Choroid plexus epithelial cell (primary cell): ENCODE measurements at places on chromosomes 12 and 14.

DNA sequence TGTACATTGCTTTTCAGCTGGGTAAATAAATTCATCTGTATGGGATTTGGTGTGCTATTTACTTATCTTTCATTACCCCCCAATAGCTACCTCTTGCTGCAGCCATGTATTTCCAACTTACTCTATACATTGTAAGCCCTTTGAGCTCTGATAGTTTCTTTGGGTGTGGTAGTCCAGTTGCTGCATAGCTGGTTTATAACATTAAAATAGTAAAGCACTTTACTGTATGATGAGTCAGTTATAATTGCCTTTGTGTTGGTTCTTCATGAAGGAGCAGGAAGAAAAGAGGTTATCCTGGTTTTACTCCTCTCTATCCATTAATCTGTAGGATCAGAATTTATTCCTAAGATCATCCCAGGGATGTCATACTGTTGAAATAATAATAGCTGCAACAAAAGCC lies 15.7 kb downstream of the TBC1D30 start:
- DNase-seq, result no peak

DNA sequence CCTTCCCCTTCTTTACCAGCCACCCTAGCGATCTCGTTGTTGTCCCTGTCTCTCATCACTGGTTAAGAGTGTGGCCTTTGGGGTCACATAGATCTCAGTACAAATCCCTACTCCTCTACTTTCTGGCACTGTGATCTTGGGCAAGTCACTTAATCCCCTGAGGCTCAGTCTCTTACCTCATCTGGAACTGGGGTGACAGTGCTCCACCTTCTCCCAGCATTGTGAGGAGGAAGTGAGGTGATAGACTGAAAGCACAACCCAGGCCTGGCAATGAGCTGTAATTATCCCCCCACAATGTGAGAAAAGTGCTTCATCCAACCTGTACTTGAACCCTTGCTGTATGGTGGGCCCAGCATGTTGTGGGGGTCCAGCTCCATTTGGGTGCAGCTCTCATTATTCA lies 48.0 kb downstream of the IRAK3 start:
- no peak for DNase-seq

- peak; percentile 59 for DNase-seq
These were observed 56.1 kb upstream of the FUT8 start for GRCh38 chr14:65356327-65356836.

DNA sequence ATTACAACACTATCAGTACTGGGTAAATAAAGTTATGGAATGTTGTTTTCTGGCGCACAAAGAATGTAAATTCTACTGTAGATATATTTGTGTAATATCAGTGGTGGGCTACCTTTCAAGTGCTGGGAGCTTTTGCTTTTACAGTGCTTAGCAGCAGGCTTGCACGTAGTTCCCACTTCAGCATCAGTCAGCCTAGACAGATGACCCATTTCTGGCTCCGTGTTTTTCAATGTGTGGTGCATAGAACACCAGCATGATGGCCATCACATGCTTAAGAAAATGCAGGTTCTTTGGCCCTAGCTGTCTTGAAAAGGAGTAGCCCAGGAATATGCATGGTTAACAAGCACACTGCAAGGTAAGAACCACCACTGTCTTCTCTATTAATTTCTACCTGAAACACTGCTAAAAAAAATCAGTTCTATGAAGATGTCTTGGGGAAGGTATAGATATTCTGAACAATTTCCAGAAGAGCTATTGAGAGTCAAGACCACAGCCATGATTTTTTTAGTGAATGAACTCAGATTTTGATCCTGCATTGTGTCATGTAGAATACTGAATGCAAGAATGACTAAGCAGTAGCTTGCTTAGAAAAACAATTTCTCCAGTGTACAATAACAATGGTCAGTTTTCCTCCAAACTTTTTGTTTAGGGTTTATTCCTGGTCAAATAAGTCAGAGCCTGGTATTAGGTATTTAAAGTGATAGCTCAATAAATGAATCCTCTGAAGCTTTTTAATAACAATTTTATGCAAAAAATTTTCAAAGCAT lies 195.7 kb downstream of the AKAP6 start:
- DNase-seq, result peak; percentile 27

DNA sequence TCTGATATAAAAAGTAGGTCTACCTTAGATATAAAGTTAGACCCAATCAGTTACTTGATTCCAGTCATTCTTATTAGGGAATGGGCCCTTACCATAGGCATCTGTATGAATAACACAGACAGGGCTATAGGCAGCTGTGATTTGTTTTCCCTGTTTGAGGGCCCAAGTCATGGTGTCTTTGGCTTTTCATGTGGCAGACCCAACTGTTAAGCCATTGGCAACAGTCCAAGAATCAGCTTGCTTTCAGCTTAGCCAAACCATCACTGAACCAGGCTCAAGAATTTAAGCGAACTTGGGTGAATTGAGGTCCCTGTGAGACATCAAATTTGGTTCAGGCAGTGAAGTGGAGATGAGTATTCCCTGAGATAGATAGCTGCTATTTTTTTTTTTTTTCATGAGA lies 111.2 kb downstream of the LRRIQ1 start:
- DNase-seq, result no peak

- DNase-seq, result no peak
These were observed at the start of gene TMEM121 for GRCh38 chr14:105525861-105526775. Gene TMEM121 (plus strand): TSS chr14:105526583. CDS start chr14:105528835, 2,252 bp downstream.

DNA sequence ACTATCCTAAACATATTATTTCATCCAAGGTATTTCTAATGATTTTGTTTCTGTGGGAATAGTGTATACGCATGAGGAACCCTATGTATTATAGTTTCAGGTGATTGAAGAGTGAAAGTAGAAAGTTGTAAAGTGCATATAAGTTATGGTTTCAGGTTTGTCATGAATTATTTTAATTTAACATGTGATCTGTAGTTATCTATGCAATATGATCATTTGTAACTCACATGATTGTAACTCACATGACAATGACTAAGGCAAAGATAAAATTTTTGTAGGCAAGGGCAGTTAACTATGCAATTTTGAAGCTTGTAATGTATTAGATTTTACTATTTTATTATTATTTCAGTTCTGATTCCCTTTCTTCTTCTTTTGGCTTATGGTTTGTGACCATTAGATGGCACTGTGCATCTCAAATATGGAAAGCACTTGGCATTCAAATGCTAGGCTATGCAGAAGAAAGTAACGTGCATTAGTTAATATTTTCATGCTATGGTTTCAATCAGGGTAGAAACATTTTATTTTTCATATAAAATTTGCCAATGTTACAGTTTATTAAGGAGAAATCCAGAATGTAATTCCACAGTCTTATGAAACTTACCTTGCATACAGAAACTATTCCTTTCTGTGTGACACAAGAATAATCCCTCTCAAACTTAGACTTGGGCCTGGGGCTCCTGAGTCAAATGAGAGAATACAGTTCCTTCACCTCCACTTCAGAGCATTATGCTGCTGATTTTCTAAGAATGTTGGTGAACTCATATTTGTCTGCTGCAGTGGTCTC lies 15.8 kb upstream of the TMEM30B start:
- DNase-seq, result peak; percentile 79

DNA sequence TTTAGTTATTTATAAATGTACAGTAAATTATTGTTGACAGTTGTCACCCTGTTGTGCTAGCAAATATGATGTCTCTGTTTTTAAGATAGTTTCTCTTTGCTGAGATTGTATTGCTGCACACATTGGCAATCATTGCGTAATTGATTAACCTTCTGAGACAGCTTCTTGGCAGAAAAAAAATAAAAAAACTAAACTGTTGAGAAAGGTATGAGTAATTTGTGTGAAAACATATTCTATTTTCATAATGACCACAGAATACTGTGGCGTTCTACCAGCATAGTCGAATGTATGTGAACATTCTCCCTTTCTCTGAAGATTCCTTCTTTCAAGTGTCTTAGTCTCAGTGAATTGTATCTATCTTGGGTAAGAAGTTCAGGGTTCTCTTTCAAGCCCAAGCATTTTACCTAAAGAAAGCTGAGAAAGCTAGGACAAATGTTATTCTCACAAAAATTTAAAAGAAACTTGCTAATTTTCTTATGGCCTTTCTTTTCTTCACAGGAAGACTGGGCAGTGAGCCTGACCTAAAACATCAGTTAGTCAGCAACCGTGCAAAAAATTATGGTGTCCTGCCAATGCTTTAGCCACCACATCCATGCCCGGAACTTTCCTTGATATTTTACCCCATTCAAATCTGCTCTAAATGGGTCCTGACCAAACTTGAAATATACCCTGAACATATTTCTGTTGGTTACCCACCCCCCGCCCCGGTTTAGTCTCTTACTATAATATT lies 69.0 kb upstream of the REP15 start:
- DNase-seq, result peak; percentile 92

- DNase-seq, result no peak
These were observed 975 bp upstream of the RTL1 start for GRCh38 chr14:100904307-100905087.

GRCh38 chr14:22152161-22152870 lies 436.7 kb downstream of the DAD1 start:
- no peak for DNase-seq

DNA sequence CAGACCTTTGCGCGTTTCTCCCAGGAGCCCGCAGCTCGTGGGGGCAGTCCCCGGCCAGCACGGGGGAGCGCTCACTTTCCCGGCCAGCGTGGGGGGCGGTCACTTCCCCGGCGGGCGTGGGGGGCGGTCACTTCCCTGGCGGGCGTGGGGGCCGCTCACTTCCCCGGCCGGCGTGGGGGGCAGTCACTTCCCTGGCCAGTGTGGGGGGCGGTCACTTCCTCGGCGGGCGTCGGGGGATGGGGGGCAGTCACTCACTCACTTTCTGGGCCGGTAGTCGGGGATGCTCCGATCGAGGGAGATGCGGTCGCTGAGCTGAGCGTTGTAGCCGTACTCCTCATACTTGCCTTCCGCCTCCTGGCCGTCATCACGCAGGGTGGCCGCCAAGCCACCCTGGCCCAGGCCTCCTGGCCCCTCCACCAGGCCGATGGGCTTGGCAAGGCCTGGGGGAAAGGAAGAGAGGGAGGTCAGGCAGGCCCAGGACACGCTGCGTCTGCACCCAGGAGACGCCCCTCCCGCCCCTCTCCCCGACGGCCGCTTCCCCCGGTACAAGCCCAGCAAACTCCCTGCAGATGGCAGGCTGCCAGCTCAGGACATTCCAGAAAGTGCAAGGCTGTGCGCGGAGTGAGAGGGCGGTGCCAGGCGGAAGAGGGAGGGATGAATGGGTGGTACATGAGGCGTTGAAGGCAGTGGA lies 43.3 kb downstream of the GALNT9 start:
- DNase-seq, result peak; percentile 84

GRCh38 chr12:89108265-89108664 lies 244.0 kb downstream of the DUSP6 start:
- DNase-seq, result no peak

DNA sequence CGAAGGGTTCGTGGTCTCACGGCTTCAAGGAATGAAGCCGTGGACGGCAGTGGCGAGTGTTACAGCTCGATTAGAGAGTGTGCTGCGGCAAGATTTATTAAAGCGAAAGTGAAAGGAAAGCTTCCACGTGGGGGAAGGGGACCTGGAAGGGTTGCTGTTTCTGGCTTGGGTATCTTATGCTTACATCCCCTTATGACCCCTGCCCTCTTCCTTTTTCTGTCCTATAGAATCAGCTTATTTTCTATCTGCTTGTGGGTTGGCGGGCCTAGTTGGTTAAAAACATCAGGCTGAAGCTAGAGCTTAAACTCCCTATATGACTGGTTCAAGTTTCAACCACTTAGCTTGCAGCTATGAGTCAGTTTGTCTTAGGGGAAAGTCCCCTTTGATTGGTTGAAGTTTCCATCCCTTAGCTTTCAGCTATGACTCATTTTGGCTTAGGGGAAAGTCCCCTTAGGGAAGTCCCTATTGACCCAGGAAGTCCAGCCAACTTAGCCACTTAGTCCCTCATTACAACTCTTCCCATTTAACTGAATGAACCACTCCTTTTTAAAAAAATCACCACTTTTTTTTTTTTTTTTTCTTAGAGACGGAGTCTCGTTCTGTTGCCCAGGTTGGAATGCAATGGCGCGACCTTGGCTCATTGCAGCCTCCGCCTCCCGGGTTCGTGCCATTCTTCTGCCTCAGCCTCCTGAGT lies 1494.7 kb upstream of the TMEM132C start:
- DNase-seq, result peak; percentile 1

GRCh38 chr12:48005750-48006021 lies 1.4 kb upstream of the COL2A1 start:
- DNase-seq, result no peak

DNA sequence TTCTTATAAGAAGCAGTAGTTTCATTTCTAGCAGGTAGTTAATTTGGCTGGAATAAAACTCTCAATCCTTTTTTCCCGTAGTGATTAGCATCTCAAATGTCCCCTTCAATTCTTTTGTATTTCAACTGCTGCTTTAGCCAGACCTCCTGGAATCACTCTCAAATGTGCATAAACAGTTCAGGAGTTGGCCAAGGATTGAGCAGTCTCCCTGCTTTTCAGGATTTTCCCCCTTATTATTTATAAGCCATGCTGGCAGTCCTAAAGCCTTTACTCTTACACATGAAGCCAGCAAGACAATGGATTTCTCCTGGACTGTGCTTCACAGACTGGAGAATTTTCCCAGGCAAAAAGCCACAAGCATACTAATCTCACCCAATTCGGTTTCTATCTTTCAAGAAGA lies 950.1 kb downstream of the VRK1 start:
- no peak for DNase-seq

GRCh38 chr14:60274448-60274847 lies 25.4 kb downstream of the PPM1A start:
- DNase-seq, result no peak

DNA sequence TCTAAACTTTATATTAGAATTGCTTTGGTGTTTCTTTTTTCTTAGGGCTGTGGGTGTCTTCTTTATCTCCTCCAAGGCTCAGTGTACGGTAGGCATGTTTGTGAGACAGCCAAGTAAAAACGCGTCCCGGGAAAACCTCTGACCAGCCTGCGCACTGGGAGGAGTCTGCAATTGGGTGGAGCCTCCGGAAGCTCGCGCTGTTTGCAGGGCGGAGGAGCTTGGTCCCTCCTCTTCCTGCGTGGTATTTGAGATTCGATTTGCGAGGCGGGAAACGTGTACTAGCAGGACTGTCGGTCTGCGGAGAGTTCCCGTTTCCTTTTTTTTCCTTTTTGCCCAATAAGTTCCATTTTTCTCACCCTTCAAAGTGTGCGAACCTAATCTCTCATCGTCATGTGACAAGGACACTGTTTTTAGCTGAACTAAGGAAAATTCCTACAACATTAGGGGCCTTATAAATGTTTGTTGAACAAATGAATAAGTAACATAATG lies 182.1 kb upstream of the OTX2 start:
- no peak for DNase-seq

GRCh38 chr14:66115740-66116502 lies 370.2 kb upstream of the CCDC196 start:
- no peak for DNase-seq

GRCh38 chr14:72699852-72700257 lies 194.0 kb downstream of the DPF3 start:
- DNase-seq, result peak; percentile 62

- no peak for DNase-seq
These were observed 138.3 kb downstream of the TMEM121 start for GRCh38 chr14:105664691-105665090.

DNA sequence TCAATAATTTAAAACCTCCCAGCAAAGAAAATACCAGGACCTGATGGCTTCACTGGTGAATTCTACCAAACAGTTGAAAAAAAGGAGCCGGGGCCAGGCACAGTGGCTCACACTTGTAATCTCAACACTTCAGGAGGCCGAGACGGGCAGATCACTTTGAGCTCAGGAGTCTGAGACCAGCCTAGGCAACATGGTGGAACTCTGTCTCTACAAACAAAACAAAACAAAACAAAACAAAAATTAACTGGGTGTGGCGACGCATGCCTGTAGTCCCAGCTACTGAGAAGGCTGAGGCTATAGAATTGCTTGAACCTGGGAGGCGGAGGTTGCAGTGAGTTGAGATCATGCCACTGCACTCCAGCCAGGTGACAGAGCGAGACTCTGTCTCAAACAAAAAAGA lies 13.7 kb upstream of the TROAP start:
- DNase-seq, result no peak
